CD4-positive, alpha-beta T cell treated with Interleukin-17A for 1 hour (primary cell): ENCODE measurements at places on chromosomes 2 and 18.

DNA sequence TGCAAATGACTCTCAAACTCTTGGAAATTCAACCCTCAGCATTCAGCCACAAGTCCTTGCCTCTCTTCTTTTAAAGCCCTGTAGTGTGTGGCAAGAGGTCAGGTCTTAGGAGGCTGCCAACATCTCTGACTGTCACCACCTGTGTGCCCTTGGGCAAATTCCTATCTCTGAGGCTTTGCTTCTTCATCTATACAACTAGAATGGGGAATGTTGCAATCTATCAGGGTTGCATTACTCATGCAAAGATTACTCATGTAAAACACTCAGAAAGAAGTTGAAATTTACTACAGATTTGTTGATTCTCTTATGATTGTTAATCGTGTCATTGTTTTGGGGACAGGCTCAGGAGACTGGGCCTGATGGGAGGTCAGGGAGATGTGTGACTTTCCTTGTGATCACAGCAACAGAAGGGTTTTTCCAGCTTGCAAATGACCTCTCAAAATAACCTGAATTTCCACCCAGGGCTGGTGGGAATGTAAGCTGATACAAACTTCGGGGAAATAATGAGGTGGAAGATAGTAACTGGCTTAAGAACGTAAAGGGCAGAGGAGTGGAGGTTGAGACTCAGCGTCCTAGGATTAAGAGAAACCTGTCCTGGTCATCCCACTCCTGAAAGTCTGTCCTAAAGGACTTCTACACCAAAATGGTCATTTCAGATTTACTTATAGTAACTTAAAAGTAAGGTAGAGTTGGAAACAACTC lies 32.1 kb upstream of the SIGLEC15 start:
- no peak for DNase-seq

DNA sequence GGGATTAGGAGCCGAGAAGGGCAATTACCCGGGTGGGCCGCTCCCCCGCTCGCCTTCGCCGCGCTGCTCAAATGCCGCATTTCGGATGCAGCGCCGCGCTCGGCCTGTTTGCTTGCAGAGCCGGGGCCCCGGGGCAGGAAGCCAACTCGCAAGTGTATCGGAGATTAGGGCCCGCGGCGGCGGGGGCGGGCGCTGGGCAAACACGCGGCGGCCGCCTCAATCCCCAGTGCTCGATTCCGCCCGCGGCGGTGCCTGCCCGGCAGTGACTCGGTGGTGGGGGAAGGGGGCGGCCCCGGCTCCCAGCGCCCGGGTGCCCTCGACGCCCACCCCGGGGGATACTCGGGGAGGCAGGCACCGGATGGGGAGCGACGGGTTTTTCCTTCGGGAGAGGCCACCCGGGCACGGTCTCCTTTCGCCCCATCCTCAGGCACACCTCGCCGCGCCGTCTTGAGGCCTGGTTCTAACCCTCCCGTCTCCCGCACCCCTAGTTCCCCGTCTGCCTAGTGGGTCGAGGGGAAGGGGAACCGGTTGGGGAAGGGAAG lies 26.6 kb upstream of the NOTO start:
- peak; percentile 65 for DNase-seq

GRCh38 chr2:241950413-241951315 lies 81.1 kb downstream of the RTP5 start:
- DNase-seq: peak; percentile 61

DNA sequence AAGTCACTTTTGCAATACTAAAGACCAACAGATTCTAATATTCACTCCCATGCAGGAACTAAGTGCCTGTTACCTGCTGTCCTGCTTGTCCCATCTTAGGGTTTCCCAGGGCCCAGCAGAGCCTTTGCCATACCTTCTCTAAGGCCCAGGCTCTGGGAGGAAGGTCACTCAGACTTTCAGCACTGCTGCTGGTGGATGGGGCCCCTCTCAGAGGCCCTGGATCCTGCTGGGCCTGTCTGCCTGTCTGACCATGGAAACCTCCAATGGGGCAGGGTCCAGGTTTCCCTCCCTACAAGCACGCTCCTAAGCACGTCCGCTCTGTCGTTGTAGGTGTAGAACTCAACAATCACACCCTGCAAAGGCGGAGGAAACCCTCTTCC lies 75.1 kb downstream of the RRM2 start:
- DNase-seq: no peak

DNA sequence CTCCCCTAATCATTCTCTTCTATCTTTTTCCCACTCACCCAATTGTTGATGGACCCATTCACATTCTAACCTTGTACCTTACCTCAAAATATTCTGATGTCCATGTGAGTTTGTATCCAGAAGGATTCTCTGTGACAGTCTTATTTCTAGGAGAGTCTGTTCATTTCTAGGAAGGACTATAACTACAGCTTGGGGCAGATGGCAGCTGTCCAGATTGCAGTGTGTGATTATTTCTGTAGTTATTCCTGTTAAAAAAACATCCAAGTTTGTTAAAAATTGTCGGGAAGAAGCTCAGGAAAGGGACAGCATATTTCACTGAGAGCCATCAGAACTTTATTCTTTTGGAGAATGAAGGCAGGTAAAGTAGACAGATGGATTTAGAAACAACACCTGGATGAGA lies 142.6 kb downstream of the RAPGEF4 start:
- DNase-seq: no peak

DNA sequence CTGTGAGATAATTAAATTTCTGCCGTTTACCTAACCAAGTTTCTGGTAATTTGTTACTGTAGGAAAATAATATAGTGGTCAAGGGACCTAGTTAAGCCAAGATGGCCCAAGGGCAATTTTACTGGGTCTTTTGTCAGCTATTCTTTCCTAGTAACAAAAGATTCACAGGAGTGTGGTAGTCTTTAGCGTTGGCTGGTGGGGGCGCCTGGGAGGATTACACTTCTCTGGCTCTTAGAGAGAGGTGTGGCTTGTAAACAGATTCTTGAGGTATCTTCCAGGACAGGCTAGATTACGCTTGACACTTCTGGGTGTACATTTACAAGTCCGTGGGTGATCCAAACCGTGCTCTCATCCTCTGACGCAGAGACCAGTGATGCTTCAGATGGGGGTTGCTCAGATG lies 3.3 kb upstream of the ACOXL start:
- DNase-seq: no peak

GRCh38 chr18:76389716-76390115 lies 105.3 kb downstream of the ZNF516 start:
- no peak for DNase-seq

DNA sequence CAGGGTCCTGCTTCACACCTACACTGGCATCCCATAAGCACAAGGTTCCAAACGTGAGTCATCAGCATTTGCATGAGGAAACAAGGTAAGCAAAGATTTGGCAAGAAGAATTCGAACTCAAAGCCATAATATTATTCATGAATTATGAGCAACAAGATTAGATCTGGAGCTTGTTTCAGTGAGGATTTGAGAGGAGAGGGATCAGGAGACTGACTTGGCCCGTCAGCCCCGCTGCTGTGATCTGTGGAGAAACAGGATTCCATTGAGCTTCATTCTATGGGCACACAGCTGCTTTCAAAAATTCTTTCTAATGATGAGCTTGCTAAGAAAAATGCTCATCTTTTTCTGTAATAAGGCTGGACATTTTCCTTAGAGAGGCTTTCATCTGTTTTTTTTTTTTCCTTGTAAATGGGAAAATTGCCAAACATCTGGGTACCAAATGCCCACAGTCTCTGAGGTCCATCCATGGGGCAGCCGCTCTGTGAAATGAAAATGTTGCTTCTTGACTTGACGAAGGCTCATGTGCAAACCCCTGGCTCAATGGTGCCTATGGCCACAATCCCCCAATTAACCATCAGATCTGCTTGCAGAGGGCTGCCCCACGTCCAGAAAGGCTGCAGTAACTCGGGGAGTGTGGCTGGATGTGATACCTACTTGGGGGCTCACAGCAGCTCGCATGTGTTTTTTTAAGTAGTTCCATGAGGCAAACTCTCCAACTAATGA lies 179.3 kb downstream of the TMEM18 start:
- DNase-seq: no peak

GRCh38 chr2:241263061-241263460 lies 52.4 kb downstream of the HDLBP start:
- no peak for DNase-seq

GRCh38 chr2:109128048-109128615 lies 873 bp upstream of the SH3RF3 start:
- DNase-seq: peak; percentile 60

DNA sequence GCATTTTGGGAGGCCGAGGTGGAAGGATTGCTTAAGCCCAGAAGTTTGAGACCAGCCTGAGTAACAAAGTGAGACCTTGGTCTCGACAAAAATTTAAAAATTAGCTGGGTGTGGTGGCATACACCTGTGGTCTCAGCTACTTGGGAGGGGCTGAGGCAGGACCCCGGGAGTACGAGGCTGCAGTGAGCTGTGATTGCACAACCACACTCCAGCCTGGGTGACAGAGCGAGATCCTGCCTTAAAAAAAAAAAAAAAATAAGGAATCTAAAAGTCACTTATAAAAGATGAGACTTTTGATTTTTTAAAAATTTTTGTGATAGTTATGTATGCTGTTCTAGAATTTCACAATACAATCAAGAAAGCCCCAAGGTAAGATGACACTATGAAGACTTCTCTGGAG lies 33.1 kb downstream of the ID2 start:
- no peak for DNase-seq

- no peak for DNase-seq
Observed at GRCh38 chr2:38281095-38281742, 95.9 kb downstream of the ATL2 start.

DNA sequence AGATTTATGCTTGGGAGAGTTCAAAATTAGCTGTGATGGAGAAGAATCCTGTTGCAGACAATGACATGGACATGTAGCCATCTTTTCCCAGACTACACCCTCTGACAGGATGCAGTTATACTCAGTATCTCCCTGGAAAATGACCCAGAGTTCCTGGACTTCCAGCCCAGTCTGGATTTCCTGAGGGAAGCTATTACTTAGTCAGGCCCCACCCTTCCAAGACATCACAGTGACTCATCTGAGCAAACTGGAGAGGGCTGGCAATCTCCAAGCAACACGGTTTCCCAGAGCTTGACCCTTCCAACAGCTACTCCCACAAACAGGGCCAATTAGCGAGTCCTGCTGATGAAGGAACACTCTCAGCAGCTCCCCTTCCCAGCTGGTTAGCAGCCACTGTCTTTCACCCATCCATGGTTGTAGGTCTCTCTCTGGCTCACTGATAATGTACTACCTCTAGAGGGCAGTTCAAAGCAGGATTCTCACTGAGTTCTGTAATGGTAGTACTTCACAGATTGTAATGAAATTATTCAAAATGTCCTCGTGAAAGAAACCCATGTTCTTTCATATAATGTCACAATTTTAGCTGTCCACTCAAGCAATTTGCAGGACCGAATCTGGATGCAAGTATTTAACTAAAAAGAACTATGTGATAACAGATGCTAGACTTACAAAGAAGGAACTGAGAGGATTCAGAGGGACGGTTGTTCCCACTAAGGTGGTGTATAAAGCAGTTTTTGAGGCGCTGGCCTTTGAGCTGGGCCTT lies 110.2 kb downstream of the MDH1 start:
- peak; percentile 61 for DNase-seq

DNA sequence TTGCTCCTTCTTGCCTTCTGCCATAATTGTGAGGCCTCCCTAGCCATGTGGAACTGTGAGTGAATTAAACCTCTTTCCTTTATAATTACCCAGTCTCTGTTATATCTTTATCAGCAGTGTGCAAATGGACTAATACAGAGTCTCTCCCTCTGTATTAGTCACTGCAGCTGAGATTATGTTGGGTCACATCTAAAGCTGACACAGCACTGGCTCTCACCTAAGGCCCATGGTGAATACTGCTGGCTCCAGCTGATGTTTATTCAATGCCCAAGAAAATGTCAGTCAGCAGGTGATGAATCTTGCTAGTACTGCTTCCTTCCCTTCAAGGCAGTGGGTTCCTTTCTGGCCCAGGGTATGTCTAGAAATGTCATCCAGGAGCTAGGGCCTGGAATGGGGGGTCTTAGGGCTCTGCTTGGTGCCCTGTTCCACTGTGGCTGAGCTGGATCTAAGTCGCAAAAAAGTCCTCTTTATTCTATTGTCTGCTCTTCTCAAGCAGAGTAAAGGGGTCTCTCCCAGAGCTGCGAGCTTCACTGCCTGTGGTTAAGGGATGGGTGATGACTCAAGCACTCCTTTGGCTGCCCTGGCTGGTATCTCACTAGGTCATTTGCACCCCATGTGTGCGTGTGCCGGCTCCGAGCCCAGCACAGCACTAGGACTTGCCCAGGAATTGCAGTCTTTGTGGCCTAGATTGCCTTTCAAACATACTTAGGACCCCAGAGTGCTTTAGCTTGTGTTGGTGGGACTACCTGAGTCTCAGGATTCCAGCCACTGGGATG lies 29.9 kb downstream of the PPP1R1C start:
- DNase-seq: no peak

DNA sequence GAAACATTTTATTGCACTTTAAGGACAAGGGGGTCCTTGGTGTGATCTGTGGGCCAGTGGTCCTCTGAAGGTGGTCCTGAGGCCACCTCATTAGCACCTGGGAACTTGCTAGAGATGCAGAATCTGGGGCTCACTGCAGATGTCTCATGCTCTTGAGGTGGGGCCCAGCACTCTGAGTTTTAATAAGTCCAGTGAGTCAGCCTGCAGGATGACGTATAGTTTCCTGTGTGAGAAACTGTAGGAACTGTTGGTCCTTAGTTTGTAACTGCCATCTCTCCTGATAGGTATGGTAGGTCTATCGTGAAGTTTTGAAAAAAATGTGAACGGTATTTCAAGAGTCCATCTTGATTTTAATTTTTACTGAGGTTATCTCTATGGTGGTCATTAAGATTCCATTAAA lies 2.8 kb downstream of the TRPM8 start:
- DNase-seq: peak; percentile 8

GRCh38 chr2:215973954-215974699 lies 39.2 kb downstream of the MREG start:
- no peak for DNase-seq

- peak; percentile 16 for DNase-seq
Observed at GRCh38 chr18:63505566-63506335, 29.0 kb downstream of the SERPINB5 start.

DNA sequence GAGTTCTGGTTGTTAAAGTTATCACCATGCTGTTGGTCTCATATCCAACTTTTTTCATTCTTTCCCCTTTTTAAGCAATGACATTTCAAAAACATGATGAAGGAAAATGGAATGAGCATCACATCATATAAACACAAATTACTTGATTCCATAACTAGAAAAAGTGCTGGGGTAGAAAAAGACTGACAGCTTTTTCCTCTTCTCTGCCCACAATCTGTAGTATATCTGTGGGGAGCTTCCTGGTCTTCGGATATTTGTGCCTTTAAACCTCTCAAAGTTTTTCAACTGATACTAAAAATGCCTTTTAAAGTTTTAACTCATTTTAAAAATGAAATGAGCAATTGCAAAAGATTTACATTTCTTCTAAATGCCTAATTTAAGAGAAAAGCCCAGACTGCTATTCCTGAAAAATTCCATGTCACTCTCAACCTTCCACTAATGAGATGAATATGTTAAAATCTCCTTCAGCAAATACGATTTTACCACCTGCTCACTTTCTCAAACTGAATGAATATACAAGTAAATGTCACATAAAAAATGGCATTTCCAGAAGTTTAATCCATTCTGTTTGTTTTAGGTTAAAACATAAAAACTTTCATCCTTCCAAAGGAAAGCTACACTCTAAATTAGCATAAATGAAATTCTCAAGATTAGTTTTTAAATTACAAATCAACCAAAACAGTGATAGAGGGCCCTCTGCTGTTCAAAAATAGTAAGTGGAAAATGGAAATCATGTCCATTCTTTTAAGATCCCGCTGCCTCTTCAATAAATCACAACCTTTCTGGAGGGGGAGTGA lies 2.1 kb downstream of the DNAH7 start:
- DNase-seq: peak; percentile 61

GRCh38 chr18:275486-275885 lies 7.6 kb upstream of the THOC1 start:
- DNase-seq: no peak

GRCh38 chr2:135586148-135586547 lies 54.9 kb downstream of the R3HDM1 start:
- DNase-seq: no peak

GRCh38 chr2:223283771-223284170 lies 231.8 kb downstream of the KCNE4 start:
- DNase-seq: no peak
